ENCODE measurements at places on chromosomes 13 and 19.

- DNase-seq, result no peak
Observed at GRCh38 chr19:16345457-16345856, 20.8 kb downstream of the KLF2 start.

- no peak for DNase-seq
Observed at GRCh38 chr13:41751277-41751676, 209.6 kb downstream of the VWA8 start.

DNA sequence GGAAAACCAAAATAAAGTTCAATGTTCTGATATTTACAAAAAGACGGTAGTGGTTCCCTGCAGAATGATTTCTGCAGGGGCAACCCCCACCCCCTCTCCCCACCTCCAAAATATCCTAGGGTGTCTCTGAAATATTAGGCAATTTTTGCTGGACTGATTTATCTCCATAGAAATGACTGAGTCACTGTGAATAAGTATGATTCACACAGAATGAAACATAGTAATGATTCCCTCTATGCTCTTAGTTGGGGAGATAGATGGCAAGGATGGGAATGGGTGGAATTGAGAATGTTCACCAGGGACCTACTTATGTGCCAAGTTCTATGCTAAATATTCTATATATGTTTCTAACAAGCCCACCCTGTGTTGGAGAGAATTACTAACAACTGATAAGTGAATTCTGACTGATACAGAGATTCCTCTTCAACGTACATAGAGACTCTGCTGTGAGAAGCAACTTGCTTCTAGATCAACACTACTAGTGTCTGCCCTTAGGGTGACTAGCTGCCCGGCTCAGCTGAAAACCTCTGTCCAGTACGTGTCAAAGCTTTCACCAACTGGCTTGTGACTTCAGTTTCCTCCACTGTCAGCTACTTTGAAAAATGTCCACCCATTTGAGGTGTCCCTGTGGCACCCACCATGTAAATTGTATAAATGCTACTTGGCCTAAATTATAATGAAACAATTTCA, 38.4 kb upstream of the RAP2A start:
- no peak for DNase-seq

DNA sequence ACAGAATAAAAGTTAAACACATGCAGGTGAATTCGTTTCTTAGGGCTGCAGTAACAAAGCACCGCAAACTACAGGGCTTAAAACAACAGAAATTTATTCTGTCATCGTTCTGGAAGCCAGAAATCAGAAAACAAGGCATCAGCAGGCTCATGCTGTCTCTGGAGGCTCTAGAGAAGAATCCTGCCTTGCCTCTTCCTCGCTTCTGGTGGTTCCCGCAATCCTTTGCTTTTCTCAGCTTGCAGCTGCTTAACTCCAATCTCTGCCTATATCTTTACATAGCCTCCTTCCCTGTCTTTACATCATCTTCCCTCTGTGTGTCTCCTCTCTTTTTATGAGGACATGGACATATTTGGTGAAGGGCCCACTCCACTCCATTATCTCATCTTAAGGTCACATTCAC, 6.2 kb upstream of the NBEA start:
- DNase-seq, result no peak

DNA sequence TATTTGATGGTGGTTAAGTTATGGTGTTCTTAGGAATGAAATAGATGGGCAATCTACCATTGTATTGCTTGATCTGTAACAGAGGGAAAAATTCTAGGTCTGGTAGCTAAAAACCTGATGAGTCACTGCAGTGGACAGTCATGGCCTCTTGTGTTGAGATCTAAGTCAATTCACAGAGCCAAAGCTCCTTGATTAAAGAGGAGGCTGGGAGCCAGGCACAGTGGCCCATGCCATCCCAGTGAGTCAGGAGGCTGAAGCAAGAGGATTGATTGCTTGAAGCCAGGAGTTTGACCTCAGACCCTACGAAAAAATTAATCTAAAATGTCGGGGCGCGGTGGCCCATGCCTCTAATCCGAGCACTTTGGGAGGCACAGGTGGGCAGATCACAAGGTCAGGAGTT, 67.1 kb upstream of the KPNA3 start:
- DNase-seq, result no peak

- peak; percentile 88 for DNase-seq
Observed at GRCh38 chr19:21474671-21475181, 30.7 kb upstream of the ZNF429 start.

- no peak for DNase-seq
Observed at GRCh38 chr19:36379510-36379819, 464 bp upstream of the ZFP14 start.

GRCh38 chr13:30870049-30870884, 35.8 kb upstream of the MEDAG start:
- DNase-seq, result no peak

- DNase-seq, result no peak
Observed at GRCh38 chr13:24178847-24179485, 18.4 kb downstream of the SPATA13 start.

- DNase-seq, result no peak
Observed at GRCh38 chr13:97798836-97799235, 154.6 kb upstream of the IPO5 start.

- no peak for DNase-seq
Observed at GRCh38 chr13:45092663-45093062, 27.6 kb upstream of the GTF2F2 start.

DNA sequence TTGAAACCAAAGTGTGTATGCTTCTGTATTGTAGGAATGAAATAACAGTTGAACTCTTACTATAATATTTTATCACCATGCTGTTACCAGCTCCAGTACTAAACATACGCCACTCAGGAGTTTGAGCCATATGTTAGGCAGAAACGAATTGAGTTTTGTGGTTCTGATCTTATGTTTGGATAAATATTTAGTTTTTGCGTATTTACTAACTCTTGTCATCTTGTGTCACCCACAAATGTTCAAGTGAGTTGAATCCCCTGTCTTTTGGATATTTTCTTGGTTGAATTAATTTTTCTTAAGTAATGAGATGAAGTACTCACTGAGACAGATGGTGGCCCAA, 1.5 kb downstream of the FNDC3A start:
- no peak for DNase-seq

GRCh38 chr13:79295906-79296706, 109.9 kb downstream of the RBM26 start:
- DNase-seq, result no peak

GRCh38 chr19:57633832-57634131, 814 bp downstream of the ZNF211 start:
- no peak for DNase-seq

DNA sequence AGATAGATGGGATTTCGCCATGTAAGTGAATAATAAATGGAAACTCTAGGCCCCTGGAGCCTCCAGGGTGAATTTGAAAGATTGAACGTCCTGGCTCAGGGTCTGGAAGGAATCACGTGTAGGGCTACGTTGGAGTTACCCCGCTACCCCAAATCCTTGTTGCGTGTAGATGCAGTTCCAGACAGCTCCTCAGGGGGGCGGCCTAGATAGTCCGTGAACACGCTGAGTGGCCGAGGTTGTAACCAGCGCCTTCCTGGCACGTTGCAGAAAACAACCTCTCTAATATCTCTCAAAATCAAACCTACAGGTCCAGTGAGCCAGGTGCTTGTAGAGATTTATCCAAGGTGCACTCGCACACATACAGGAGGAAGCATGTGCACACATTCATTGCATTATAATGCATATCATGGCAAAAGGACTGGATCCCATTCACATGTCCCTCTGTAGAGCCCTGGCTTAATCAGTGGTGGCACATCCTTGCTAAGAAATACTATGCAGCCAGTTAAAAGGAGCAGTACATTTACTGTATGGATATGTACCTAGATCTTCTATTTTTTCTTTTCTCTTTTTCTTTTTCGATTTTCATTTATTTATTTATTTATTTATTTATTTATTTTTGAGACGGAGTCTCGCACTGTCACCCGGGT, 2.5 kb upstream of the KEAP1 start:
- DNase-seq, result peak; percentile 93

DNA sequence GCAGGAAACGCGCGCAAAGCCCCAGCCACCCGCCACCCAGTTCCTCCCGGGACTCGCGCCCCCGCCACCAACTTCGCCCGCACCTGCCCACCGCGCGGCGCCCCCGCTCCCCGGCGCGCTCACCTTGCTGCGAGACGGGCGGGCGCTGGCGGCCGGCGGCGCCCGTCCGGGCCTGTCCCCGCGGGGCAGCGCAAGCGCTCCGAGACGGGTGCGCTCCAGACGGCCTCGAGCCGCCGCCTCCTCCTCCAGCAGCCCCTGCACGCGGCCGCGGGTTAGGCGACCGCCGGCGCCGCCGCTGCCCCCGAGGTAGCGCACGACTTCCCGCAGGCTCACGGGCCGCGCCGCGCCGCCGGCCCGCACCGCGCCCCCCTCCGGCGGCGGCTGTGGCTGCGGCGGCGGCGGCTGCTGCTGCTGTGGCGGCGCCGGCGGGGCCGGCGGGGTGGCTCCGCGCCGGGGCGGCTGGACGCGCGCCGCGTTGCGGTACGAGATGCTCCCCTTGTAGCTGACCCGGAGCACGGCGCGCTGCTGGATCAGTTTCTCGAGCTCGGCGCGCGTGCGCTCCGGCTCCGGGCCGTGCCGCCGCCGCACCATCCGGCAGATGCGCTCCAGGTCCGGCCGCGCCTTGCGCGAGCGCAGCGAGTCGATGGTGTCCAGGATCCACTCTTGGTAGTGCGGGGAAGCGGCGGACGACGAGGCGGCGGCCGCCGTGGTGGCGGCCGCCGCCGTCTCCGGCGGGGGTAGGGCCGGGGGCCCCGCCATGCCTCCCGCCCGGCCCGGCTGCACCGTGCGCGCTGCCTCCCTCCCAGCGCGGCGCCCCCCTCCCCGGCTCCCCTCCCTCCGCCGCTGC, 666 bp downstream of the SAMD1 start:
- peak; percentile 72 for DNase-seq

DNA sequence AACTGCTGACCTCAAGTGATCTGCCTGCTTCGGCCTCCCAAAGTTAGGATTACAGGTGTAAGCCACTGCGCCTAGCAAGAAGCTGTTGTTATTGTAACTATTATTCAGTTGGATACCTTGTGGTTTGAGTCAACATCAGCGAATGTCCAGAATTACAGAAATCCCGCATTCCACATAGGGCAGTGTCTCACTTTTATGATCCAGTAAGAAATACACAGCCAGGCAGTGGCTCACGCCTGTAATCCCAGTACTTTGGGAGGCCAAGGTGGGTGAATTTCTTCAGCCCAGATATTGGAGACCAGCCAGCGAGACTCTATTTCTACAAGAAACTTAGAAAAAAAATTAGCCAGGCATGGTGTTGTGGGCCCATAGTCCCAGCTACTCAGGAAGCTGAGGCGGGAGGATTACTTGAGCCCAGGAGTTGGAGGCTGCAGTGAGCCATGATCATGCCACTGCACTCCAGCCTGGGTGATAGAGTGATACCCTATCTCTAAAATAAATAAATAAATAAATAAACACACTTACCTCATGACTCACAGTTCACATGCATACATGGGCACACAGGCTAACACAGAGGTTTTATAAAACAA, 43.8 kb downstream of the SPTBN4 start:
- no peak for DNase-seq

GRCh38 chr13:88005188-88005587, 334.0 kb downstream of the SLITRK5 start:
- DNase-seq, result no peak

All from stimulated activated effector memory CD8-positive, alpha-beta T cell treated with anti-CD3 and anti-CD28 coated beads, Interleukin-12 subunit alpha, Interleukin-12 subunit beta, amount 100 ng/mL, for 72 hours (primary cell).